Bronchus fibroblast of lung (primary cell): ENCODE measurements at places on chromosomes 16 and 17. TPM values are rescaled to one million over a fixed set of nuclear protein-coding genes. Genes with fewer than 3 reads are reported as not detected.

PTGES3L gene
- 0.15 and 0.50 TPM in 2 replicates for total RNA-seq

ITGAX gene
- total RNA-seq: under 0.01 TPM in 1 of 2 replicates, not detected in the other

TEKT5 gene
- not detected in 2 replicates for total RNA-seq

KRT12 gene
- total RNA-seq: not detected in 2 replicates

MIEF2 gene
- total RNA-seq: 17.0 and 19.5 TPM in 2 replicates

PIEZO1 gene
- 161 and 182 TPM in 2 replicates for total RNA-seq

NOTUM gene
- not detected in 2 replicates for total RNA-seq

RAPGEFL1 gene
- total RNA-seq: 0.84 and 0.89 TPM in 2 replicates

NEUROD2 gene
- total RNA-seq: not detected in 2 replicates

DCUN1D3 gene
- 9.1 and 11.1 TPM in 2 replicates for total RNA-seq

SLC2A4 gene
- 0.15 and 1.0 TPM in 2 replicates for total RNA-seq

ANKRD40CL gene
- total RNA-seq: not detected in 2 replicates

SULT1A1 gene
- total RNA-seq: 1.0 and 1.3 TPM in 2 replicates

GUCY2D gene
- total RNA-seq: 0.15 TPM in 1 of 2 replicates, not detected in the other

EPX gene
- total RNA-seq: not detected in 2 replicates

SCARF1 gene
- total RNA-seq: 0.30 and 1.0 TPM in 2 replicates

SCNN1B gene
- not detected in 2 replicates for total RNA-seq

RNF222 gene
- total RNA-seq: not detected in 2 replicates

MIS12 gene
- total RNA-seq: 13.8 and 18.2 TPM in 2 replicates

FOXL1 gene
- total RNA-seq: 20.4 and 23.4 TPM in 2 replicates

CCL11 gene
- not detected in 2 replicates for total RNA-seq

KRTAP2-3 gene
- total RNA-seq: not detected in 2 replicates

EVPLL gene
- not detected in 2 replicates for total RNA-seq

KRTAP4-3 gene
- not detected in 2 replicates for total RNA-seq

CFAP97D1 gene
- not detected in 2 replicates for total RNA-seq

PRSS27 gene
- 0.50 and 0.74 TPM in 2 replicates for total RNA-seq

DGKE gene
- total RNA-seq: 1.2 and 2.2 TPM in 2 replicates
